ENCODE measurements at places on chromosomes 2 and 18.

GRCh38 chr2:179974761-179975160, 32.3 kb downstream of the CWC22 start:
- DNase-seq, result no peak

DNA sequence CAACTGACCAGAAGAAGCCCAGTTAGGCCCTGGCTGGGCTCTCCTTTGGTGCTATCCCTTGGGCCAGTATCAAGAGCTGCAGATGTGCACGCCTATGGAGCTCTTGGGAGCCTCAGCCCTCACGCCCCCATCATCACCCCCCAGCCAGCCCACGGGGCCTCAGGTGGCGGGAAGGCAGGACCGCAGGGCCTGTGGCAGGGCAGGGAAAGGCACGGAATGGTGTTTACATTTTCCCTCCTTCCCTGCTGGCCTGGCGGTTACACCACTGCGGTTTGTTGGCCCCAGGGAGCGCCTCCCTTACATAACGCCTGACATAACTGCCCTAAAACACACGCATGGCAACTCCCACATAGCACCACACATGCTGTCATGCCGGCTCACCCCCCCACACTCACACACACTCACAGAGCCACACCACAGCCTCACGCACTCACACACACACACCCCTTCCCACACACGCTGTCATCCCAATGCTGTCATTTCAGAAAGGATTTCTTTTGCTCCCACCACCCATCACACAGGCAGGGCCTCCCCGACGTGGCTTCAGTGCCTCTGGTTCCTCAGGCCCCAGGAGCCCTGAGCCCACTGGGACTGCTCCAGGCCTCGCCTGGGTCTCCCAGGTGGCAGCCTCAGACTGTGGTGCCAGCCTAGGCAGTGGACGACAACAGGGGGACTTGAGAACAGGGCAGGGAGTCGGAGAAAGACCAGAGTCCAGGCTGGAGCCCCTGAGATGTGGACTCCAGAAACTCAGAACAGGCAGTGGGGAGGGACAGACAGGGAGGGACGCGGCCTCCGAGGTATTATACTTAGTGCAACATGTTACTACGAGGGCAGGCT, 15.7 kb downstream of the ZFP36L2 start:
- DNase-seq, result no peak

DNA sequence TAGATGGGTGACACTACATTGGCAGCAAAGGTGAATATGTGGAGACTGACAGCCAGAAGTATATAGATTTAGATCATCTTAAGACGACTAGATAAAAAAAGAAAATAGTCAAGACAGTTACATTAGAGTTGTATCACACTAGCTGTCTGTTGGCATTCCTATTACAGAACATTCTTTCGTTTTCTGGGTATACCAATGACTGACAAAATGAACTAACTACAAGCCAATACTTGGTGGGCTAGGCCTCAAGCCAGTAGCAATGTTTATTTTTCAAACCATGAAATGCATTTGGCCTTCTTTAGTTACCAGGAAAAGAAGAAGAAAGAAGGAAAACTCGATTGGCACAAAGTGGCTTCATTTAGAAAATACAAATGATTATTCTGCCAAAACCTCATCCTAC, 944.9 kb upstream of the ZEB2 start:
- no peak for DNase-seq

DNA sequence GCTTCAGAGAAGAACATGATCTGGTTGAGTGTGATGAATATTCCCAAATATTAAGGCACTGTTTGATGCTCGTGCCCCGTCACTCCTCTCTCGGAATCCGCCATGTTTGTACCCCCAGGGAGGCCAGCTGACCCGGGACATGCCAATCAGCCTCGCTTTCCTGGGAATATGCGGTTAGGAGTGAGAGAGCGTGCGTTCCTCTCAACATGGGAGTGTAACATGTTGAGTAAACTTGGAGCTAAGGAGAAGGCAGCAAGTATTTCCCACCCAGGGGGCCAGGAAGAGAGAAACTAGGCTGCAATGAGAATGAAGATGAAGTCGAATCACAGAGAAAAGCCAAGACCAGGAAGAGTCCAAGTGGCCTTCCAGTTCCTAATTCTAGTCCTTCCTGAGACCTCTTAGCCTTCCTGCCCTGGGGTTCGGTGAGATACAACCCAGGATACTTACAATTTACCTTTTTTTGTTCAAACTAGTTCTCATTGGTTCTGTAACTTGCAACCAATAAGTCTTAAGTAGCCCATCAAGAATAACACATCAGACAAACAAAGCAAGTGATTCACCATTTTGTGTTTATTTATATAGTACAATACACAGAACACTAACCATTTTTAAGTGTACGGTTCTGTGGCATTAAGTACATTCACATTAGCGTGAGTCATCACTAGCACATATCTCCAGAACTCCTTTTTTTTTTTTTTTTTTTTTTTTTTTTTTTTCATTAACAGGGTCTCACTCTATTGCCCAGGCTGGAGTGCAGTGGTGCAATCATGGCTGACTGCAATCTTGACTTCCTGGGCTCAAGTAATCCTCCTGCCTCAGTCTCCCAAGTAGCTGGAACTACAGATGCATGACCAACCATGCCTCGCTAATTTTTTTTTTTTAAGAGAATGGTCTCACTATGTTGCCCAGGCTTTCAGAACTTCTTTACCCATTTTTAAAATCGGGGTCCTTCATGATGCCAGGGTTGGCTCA, 36.4 kb upstream of the SLC1A4 start:
- no peak for DNase-seq

GRCh38 chr2:109699646-109700045, 85.5 kb downstream of the SOWAHC start:
- no peak for DNase-seq

DNA sequence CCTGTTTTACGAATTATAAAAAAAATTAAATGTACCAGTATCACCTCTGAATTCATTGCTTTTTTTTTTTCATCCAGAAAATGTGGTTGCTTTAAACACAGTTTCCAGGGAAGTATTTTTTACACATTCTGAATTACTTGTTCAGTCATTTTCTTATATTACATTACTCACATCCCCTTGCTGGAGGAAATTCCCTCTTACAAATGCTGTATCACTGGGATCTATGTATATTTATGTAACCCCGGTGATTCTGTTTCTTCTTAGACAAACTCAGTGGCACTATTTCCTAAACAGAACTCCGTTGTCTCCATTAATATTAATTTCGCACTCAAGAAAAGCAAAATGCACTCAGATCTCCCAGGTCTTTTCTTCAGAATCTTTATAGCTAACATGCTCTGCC, 1078.5 kb upstream of the ZEB2 start:
- DNase-seq, result no peak

DNA sequence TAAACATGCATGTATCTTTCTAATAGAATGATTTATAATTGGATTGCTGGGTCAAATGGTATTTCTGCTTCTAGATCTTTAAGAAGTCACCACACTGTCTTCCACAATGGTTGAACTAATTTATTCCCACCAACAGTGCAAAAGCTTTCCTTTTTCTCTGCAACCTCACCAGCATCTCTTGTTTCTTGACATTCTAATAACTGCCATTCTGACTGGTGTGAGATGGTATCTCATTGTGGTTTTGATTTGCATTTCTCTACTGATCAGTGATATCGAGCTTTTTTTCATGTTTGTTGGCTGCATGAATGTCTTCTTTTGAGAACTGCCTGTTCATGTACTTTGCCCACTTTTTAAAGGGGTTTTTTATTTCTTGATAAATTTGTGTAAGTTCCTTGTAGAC, 182.5 kb downstream of the ANKRD44 start:
- no peak for DNase-seq

DNA sequence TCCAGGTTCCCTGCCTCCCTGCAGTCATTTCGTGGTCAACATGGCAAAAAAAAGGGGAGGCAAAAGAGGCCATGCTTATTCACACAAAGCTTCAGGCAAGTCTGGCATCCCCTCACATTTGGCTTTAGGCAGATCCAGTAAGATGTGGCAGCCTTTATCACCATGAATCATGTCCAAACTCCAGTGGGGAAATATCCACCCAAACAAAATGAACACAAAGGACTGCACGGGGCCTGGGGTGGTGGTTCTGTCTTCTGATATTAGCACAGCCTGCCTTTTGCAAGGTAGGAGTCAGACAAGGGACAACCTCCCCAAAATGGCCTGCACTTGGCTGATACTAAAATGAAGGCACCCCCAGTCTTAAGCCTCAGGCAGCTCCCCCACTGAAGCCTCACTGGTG, 129.9 kb downstream of the ZBTB7C start:
- DNase-seq, result no peak

- DNase-seq, result no peak
Observed at GRCh38 chr2:64342195-64343099, 111.5 kb upstream of the LGALSL start.

GRCh38 chr2:98757904-98758421, 27.0 kb upstream of the MGAT4A start:
- DNase-seq, result no peak

GRCh38 chr18:9403795-9404564, 69.4 kb downstream of the TWSG1 start:
- DNase-seq, result no peak

GRCh38 chr18:62637403-62637802, 77.9 kb upstream of the PHLPP1 start:
- no peak for DNase-seq

- DNase-seq, result no peak
Observed at GRCh38 chr2:120288016-120288373, 35.3 kb downstream of the RALB start.

DNA sequence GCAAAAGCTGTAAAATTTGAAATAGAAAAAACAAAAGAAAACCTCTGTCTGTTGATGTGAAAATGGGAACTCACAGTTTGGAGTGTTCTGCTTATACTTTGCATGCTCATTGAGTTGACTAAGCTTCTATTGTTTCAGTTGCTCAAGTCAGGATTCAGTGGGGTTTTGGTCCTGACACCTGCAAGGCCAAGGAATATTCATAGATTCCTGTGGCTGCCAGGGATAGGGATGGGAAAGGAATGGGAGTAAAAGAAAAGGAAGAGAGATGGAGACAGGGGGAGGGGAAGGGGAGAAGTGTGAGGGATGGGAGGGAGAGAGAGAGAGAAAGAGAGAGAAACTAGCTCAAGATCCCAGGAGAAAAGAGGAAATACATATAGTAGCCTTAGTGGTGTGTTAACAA, 1.3 kb downstream of the CPS1 start:
- no peak for DNase-seq

- no peak for DNase-seq
Observed at GRCh38 chr2:144942516-144943256, 422.8 kb upstream of the ZEB2 start.

- no peak for DNase-seq
Observed at GRCh38 chr2:66547118-66547517, 112.2 kb downstream of the MEIS1 start.

DNA sequence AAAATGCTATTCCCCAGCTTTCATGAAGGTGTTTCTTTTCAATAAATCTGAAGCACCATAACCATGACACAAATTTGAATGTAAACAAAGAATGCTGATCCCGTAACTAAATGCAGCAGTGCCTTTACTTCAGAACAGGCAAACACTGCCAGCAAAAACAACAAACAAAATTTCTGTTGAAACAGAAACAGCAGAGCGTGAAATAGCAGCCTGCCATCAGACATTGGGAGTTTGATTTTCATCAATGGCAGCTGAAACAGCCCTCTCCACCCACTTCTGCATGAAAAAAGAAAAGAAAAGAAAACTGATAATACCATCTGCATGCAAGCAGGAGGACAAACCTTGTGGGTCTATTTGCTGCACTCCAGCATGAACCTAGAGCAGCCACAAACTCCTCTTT, 128.3 kb downstream of the CDH2 start:
- DNase-seq, result no peak

GRCh38 chr2:70516596-70516995, 37.0 kb downstream of the TGFA start:
- no peak for DNase-seq

- DNase-seq, result no peak
Observed at GRCh38 chr18:47992266-47992665, 61.8 kb upstream of the SMAD2 start.

DNA sequence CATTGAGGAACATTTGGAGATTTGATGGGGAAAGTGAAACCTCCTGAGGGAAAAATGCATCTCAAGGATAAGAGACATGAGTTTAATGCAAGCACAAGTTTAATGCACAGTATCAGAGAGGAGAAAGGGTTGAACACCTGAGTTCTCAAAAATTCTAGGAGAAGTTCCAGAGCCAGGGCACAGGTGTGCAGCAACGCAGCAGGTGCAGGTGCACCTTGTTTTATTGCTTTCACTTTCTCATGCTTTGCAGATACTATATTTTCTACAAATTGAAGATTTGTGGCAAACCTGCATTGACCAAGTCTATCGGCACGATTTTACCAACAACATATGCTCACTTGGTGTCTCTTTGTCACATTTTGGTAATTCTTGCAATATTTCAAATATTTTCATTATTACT, 267.6 kb upstream of the HNRNPA3 start:
- no peak for DNase-seq

DNA sequence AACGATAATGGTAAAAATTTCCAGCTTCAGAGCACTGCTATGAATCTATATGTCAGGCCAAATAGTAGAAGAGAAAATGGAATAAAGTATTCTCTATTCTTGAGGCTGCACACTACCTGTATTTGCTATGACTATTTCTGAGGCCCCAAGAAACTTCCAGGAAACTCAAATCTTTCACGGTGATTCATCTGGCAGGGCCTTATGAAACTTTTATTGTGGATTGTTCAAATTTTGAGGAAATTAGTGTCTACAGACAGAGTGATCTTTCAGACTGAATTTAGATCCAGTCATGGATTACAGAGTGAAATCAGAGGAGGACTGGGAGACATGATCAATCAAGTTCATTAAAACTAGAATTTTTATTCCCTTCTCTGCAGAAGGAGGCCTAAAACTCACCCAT, 4.1 kb upstream of the VSNL1 start:
- DNase-seq, result no peak

- no peak for DNase-seq
Observed at GRCh38 chr2:20115902-20116301, 64.5 kb upstream of the LAPTM4A start.

GRCh38 chr18:39604836-39605235, 2039.2 kb upstream of the CELF4 start:
- no peak for DNase-seq

- no peak for DNase-seq
Observed at GRCh38 chr2:179181002-179181401, 83.6 kb downstream of the SESTD1 start.

DNA sequence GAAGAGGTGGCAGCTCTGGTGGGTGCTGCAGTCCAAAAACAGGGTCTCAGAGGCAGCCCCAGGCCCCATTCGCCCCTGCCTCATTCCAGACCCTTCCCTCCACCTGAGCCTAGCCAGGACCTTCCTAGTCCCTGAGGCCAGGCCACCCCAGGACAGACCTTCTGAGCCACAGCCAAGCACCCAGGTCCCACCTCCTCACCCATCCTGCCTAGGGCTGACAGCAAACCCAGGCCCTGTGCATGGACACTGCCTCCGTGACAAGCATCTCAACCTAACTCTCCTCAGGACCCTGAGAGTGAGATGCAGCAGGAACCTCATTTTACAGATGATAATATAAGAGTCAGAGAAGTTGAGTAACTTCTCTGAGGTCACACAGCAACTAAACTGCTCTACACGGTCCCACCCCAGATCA, 15.5 kb downstream of the ADRA2B start:
- DNase-seq, result no peak

- DNase-seq, result no peak
Observed at GRCh38 chr2:133045787-133046186, 375.8 kb upstream of the LYPD1 start.

- DNase-seq, result no peak
Observed at GRCh38 chr18:52617931-52618330, 277.9 kb downstream of the DCC start.

- no peak for DNase-seq
Observed at GRCh38 chr2:27489118-27489497, 435 bp downstream of the IFT172 start.
